Effector memory CD8-positive, alpha-beta T cell (primary cell): ENCODE measurements at places on chromosomes 1 and 21.

DNA sequence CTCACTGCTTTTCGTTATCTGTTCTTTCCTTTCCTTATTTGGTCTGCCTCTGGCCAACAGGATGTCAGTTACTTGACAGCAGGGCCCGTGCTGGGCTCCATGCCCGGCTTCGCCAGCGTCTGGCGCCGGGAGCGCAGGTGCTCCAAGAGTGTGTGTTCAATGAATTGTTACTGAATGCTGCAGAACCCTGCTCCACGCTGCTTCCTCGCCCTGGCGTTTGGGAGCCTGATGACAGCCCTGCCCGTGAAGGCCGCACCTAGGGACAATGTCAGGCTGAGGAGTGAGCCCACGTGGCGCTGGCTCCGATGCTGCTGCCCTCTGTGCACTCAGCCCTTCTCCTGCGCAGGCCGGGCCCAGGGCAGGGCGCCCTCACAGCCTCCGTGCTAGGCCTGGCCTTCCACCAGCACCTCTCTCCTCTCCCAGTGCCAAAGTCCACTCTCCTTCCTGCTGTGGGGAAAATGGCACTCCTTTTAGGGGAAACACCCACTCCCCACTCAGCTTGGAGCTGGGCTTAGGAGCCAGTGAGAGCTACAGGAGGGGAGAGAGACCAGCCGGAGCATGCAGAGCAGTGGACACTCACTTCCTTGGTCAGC, 51.4 kb downstream of the ACBD3 start:
- DNase-seq = no peak

DNA sequence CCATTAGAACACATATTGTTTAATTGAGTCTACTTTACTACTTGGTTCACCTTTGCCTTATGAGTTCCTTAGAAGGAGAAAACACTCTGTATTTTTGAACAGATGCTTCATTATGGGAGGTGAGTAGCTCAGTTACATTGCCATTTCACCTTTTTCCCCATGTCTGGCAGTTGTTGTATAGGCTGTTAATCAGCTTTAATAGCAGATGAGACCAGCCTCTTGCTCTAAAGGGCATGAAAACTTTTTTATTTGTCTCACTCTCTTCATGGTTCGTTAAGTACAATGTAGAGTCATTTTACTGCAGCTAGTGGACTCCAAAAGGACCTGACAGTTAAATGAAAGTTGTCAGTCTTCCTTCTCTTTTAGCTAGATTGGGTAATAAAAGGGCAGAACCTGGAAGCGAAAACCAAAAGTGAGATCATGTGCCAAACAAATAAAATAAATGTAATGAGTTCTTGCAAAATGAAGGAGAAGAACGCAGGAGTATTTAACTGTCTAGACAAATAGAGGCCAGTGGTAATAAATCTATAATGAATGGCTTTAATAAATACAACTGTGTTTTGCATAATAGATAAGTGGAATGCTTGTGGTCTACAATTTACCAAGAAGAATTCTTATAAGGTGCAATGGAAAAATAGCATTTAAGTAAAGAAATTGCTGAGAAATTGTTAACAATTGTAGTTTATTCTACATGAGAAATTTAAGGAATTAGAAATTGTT, 180.0 kb upstream of the NEGR1 start:
- DNase-seq = no peak

DNA sequence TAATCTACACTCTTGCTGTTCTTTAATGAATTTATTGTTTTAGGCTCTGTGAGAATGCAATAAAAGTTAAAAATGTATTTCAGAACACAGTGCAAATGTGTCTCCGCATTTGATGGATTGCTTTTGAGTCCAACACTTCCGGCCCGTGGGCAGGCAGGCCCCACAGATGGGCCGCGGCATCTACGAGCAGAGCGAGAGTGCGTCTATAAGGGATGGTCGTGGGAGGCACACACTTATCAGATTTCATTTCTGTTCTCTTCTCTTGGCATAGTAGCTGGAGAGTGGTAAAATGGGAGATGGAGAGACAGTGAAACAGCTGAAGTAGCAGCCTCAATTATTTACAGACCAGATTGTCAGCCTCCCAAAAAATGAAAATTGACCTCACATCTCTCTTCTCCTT, 134.2 kb downstream of the NAV1 start:
- no peak for DNase-seq

DNA sequence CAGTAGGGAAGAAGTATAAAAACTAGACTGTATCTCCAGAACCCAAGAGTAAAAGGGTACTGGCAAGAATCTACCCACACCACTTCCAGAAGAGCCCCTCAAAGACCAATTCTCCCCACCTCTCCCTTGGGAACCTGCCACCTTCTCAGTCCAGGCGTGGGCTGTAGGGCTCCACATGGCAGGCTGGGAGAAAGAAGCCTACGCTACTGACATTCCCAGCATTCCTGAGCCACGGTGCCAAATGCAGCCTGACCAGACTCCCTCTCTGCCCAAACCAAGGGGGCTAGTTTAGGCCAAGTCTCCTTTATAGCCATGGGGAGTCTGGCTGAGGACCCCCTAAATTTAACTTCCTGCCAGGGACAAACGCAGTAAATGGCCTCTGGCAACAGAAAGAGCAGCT, 2.0 kb downstream of the UBE2Q1 start:
- no peak for DNase-seq

- DNase-seq = no peak
These were observed 41.6 kb upstream of the NRDC start for GRCh38 chr1:51920130-51920529.

DNA sequence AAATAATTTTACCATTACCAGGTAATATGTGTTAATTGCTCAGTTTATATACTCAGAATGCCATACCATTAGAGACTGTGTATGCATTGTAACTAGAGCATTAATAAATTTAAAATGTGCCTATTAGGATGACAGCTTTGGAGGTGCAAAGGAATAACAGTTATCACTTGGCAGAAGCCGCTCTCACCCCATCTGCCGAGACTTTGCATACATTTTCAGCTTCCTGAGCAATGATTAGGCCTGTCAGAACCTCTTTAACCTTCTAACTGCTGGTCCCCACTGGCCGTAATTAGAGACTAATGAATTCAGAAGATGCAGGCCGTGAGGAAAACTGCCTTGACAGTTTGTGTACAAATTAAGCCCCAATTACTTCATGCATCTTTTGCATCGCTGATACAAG, 158.0 kb upstream of the PROX1 start:
- no peak for DNase-seq

GRCh38 chr1:231991231-231991630, 364.6 kb downstream of the DISC1 start:
- DNase-seq = no peak

DNA sequence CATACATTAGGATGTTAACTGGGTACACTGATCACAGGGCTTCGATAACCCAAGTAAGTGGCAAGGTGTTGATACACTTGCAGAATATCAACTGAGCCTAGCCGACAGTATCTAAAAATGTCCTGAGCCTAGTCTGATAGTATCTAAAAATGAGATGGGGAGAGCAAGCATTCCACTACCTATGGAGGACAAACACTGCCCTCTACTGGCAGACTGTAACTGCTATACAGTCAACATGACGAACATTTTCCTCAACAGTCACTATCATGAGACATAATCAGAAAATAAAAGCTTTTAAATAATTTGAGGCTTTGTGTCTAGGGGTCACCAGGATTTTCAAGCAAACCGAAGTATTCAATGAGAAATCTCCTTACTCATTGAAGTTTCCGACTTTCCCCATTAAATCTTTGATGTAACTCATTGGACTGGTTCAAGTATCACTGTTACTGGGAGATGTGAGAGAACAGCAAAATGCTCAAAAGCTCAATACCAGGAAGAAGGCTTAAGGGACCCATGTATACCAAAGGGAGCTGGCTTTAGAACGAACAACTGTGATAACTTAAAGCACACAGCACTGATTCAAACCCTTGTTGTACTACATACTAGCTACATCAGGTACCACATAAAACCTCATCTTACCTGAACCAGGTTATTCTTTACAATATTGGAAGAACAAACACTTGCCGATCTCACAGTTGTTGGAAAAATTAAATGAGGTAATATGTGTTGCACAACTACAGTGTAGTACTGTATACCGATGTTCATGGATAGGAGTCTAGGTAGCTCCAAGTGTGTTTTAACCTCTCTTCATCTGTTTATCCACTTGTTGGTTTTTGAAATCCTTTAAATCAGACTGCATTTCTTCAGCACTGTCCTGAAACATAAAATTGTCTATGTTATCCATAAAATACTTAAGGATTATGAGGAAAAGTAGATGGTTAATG, 31.1 kb upstream of the SLC45A3 start:
- peak; percentile 69 for DNase-seq

GRCh38 chr21:37711286-37711829, 204.9 kb downstream of the KCNJ6 start:
- DNase-seq = no peak

- no peak for DNase-seq
These were observed 194.5 kb downstream of the LHX8 start for GRCh38 chr1:75328691-75329090.

DNA sequence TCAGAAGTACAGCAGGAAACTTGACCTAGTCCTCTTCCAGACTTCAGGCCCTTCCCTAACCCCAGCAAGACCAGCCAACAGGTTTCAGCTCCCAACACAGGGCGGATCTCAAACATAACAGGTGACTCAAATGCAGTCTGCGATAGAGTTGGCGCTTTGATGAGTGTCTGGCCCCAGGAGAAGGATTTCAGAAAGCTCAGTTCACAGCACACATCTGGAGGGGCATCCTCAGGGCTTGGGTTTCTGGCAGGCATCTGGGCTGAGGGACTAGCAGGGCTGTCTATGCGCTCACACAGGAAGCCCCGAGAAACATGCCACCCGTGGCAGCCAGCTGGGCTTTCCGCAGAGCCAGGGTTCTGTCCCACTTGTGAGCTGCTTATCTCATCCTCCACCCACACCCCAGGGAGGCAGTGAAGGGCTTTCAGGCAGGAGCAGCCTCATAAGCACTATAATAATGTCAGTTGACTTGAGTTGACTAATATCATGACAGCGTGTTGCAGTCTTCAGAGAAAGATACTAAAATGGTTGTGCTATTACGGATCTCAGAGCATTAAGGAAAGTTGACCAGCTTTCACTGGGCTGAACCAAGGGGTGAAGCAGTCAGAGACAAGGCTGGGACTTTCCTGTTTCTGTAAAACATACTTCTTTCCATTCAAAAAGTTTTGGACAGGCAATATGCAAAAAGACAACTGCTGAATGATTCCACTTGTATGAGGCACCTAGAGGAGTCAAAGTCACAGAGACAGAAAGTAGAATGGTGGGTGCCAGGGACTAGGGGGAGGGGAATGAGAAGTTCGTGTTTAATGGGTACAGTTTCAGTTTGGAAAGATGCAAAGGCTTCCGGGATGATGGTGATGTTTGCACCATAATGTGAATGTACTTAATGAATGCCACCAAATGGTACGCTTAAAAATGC, 233.0 kb upstream of the IRF2BP2 start:
- peak; percentile 41 for DNase-seq

DNA sequence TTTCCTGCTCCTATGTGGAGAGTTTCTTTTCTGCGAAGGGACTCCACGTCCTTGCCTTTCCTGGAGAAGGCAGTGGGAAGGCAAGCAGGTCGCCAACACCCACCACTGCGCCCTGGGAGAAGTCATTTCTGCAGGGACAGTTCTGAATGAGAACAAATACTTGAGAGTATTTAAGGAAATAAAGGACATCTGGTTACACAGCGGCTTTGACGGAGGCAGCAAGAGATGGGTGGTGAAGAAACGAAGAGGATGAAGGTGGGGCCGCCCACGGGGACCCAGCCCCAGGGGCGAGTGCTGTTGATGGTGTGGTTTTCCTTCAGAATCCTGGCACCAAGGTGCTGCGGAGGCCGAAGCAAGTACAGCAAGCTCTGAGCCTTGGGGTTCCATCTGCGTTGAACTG, 75.5 kb downstream of the PSMG1 start:
- DNase-seq = no peak

- DNase-seq = no peak
These were observed 513.0 kb downstream of the PTPRC start for GRCh38 chr1:199151634-199152425.
